ENCODE measurements at places on chromosomes 4 and X.
A peak's percentile ranks its signal among the peaks of the same experiment; 100 is the strongest.

- DNase-seq: no peak
Measured at GRCh38 chrX:113157496-113157895, 316.9 kb upstream of the AMOT start.

GRCh38 chr4:110344165-110344564 is 131.8 kb upstream of the ENPEP start:
- no peak for DNase-seq

- DNase-seq: no peak
Measured at GRCh38 chr4:159358226-159358625, 255.3 kb downstream of the RAPGEF2 start.

GRCh38 chr4:184854673-184855072 is 28.9 kb upstream of the ACSL1 start:
- peak; percentile 40 for DNase-seq

GRCh38 chrX:20147561-20147960 is 5.9 kb upstream of the EIF1AX start:
- DNase-seq: no peak

DNA sequence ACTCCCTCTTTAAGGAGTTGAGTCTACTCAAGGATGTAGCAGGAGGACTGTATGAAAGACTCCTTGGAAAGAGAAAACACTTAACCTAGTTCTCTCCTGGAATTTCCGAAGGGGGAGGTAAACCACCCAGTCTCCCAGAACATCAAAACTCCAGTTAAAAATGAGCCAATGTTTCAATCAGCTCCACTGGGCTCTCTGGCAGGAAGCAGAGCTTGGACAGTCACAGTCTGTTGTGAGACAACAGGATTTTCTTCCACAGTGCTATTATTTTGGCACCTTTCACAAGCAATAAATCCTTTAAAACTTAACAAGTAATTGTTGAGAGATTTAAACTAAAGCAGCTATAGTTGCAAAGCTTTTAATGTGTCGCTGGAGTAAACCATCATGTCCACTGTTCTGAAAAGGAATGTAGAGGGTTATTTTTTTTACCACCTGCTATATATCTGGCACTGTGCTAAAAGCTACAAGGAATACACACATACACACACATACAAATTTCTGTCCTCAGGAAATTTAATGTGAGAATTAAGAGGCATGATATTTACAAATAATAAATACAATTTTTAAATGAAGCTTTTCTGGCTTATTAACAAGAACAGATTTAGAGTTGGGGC is 229.2 kb upstream of the INTU start:
- no peak for DNase-seq

GRCh38 chr4:168857546-168858314 is 152.3 kb downstream of the CBR4 start:
- no peak for DNase-seq

GRCh38 chr4:23945451-23946017 is 55.7 kb upstream of the PPARGC1A start:
- no peak for DNase-seq

GRCh38 chr4:18318682-18319388 is 297.3 kb upstream of the LCORL start:
- DNase-seq: no peak

GRCh38 chr4:2341911-2342652 is 76.4 kb downstream of the ZFYVE28 start:
- no peak for DNase-seq

GRCh38 chr4:41318839-41319530 is 62.3 kb downstream of the UCHL1 start:
- DNase-seq: no peak

DNA sequence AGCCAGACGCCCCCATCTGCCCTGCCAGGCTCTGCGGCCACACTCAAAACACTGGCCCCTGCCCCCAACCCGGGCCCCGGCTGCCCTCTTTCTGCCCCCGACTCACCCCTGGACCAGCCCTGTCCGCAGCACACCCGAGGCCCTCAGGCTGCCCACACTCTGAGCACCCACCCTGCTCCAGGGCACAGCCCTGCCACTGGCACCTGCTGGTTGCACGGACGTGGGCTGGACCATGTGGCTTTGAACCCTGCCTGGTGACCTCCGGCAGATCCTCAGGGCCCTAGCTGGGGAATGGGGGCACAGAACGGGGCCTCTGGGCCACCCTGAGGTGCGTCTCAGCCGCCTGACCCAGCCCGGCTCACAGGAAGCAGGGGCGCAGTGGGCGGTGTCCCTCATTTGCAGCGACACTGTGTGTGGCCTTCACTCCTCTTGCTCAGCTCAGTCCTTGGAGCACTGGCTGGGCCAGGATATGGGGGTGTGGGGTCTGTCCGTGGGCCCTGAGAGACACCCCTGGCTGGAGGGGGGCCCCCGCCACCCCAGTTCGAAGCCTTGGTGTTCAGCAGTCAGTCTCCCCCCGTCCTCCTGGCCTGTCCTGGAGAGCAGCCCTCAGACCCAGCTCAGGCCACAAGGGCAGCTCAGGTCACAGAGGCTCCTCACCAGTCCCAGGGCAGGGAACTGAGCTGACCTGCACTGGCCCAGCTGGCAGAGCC is 73.2 kb downstream of the FAM53A start:
- DNase-seq: no peak

DNA sequence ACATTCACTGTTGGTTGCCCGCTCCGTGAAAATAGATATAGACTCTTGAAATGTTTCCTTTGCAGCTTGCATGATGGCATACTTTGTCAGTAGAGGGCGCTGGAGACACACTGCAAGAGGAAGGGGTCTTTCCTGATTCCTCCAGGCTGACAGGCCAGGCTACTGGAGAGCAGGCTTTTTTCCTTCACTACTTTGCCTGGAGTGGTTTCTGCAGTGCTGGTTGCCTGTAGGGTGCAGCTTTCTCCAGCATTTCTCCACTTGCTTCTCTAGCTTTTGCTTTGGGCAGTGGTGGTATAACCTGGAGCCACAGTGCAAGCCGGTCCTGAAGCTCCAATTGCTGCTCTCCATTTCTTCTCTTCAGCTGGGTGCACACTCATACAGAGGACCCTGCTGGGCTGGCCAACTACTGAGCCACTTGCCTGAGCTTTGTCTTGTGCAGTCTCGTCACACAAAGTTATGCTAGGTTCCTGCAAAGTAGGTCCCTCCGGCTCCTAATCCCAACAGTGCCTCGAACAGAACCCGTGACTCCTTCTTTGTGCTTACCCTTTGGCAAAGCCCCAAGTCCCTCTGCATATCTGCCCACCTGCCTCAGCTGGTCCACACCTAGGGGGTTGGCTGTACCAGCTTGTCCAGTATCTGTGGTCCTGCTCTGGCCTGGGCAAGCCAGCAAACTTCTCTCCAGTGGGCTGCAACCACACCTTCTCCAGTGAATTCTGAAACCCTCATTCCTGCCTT is 46.3 kb downstream of the RASSF6 start:
- DNase-seq: peak; percentile 45

DNA sequence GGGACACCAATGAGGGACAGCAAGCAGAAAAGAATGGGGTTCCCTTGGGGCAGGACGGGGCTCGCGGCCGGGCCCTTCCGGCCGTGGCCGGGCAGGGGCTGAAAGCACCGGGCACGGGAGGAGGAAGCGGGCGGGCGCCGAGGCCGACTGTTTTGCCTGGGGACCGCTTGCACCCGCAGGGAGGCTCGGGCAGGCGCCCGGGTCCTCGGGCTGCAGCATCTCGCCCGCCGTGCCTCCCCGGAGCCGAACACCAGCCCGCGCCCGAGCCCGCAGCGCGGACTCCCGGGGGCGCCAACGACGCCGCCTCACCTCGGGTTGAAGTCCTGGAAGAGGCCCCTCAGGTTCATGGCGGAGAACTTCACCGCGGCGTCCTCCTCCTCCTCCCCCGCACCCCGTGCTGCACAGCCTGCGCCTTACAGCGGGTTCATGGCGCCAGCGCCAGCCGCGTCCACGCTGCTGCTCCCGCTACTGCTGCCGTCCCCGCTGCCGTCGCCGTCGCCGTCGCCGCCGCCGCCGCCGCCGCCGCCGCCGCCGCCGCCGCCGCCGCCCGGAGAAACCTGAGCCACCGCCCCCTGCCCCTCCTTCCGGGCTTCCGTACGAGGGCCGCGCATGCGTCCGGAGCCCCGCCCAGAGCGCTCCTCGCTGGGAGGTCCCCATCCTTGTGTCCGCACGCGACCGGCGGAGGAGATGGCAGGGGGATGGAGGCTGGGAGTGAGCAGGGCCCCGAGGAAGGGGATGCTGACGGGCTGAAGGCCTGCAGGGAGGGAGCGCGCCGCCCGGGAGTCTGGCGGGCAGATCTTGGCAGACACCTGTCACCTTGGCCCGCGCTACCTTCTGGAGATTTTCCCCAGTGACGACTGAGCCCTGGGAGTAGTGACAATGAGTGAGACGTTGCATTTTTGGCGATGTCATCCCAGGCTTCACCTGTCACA is at the start of gene TMEM185A:
Gene TMEM185A (minus strand): TSS at position 559 of the 932 bp plus-strand sequence. CDS start 212 bp downstream, at position 347.
- DNase-seq: peak; percentile 83

- DNase-seq: no peak
Measured at GRCh38 chrX:64150775-64151174, 54.7 kb downstream of the AMER1 start.

GRCh38 chr4:37968747-37969146 is 8.5 kb downstream of the PTTG2 start:
- no peak for DNase-seq

DNA sequence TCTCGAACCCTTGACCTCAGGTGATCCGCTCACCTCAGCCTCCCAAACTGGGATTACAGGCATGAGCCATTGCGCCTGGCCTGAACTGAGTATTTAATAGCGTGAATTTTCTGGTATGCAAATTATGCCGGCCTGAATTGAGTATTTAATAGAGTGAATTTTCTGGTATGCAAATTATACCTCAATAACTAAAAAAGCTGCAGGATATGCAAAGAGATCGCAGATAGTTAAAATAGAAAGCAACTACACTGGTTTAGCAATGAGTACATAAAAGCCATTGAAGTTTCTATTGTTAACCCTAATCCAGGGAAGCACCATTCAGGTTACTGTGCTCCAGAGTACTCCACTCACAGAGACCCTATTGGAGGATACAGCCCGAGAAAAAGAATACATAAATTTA is 22.8 kb downstream of the FBXW7 start:
- no peak for DNase-seq

GRCh38 chr4:101699441-101700124 is 90.9 kb upstream of the BANK1 start:
- no peak for DNase-seq

GRCh38 chrX:10749113-10749512 is 128.7 kb upstream of the MID1 start:
- DNase-seq: no peak

DNA sequence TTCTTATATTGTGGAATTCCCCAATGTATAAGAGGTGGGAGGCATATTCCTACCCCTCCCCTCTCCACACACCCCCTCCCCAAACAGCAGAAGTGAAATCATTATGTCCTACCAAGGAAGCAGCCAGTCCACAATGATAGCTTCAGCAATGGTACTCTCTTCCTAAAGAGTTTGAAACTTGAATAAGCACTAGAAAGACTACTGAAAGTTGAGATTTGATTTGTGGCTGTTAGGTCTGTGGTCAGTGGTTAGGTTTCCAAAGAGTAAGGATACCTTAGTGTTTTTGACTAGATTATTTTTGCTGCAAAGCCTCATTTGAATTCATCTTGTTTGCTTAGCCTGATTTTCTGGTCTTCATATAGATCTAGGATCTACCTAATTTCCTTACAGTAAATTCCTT is 242.2 kb downstream of the DKK2 start:
- no peak for DNase-seq

DNA sequence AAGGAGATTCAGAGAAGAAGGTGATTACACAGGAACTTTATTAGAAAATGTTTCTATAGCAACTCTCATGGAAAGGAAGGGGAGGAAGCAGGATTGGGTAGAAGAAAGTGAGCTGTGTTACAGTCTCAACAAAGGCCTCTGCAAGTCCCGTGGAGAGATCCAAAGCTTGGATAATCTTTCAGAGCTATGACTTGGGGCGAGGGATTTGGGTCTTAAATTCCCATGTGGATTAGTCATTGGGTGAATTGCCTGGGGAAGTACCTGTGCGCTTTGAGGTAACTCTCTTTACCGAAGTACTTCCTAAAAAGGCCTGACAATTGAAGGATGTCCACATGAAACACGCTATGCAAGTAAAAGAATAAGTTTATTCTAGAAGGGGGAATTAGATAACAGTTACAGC is 133.8 kb upstream of the ANKRD50 start:
- no peak for DNase-seq

DNA sequence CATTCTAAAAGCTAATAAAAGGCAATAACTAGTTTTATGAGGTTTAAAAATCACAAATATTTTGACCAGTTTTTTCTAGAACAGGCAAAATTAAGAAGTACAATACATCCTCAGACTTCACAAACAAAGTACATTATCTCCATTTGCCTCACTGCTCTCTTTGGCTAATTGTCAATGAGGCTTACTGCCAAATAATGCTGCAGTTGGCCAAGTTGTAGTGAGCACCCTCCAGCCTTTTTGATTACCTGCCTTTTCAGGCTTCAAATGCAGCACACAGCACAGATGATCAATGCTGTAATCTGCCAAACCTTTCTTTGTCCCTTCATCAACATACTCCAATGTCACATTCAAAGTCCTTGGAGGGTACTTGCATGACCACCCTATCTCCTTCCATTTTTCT is 605.2 kb downstream of the KLHL13 start:
- no peak for DNase-seq

GRCh38 chr4:124123721-124124120 is 588.8 kb downstream of the ANKRD50 start:
- no peak for DNase-seq

DNA sequence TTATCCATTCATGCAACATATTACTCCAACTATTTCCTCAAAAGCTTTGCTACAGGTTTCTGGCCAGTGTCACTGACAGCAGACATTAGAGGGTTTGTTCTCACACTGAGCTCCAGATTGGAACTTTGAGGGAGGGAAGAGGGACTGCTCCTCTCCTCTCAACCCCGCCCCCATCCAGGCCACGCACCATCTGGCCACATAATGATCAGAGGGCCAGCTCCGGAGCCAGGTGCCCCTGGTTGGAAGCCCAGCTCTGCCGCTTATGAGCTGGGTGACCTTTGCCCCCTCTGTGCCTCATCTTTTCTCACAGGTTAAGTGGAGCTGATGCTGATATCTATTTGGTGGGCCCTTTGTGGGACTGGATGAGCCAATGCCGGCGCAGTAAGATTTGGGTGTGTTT is 55.8 kb downstream of the C4orf50 start:
- DNase-seq: no peak

DNA sequence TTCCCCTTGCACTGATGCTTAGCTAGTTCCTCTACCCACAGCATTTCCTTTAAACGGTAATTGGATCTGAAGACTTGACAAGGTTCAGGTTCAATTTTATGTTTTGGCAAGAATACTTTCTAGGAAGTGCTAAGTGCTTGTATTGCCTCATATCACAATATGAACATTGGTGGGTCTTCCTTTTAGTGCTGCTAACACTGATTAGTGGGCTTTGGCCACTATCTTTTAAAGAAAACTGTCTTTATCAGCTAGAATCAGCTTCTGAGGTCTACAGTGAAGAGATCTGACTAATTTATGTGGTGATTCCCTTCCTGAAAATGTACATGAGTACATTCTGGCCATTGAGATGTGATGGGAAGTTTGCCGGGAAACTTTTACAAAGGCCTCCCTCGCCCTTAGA is 316.7 kb upstream of the KLF3 start:
- no peak for DNase-seq

GRCh38 chrX:150256297-150256650 is 106.8 kb upstream of the MAMLD1 start:
- no peak for DNase-seq

GRCh38 chr4:73608689-73609594 is 11.3 kb downstream of the RASSF6 start:
- DNase-seq: no peak

- no peak for DNase-seq
Measured at GRCh38 chr4:41640906-41641305, 102.9 kb downstream of the LIMCH1 start.

Data from GM10248 (cell line).